ENCODE measurements at places on chromosomes 1 and 21.

DNA sequence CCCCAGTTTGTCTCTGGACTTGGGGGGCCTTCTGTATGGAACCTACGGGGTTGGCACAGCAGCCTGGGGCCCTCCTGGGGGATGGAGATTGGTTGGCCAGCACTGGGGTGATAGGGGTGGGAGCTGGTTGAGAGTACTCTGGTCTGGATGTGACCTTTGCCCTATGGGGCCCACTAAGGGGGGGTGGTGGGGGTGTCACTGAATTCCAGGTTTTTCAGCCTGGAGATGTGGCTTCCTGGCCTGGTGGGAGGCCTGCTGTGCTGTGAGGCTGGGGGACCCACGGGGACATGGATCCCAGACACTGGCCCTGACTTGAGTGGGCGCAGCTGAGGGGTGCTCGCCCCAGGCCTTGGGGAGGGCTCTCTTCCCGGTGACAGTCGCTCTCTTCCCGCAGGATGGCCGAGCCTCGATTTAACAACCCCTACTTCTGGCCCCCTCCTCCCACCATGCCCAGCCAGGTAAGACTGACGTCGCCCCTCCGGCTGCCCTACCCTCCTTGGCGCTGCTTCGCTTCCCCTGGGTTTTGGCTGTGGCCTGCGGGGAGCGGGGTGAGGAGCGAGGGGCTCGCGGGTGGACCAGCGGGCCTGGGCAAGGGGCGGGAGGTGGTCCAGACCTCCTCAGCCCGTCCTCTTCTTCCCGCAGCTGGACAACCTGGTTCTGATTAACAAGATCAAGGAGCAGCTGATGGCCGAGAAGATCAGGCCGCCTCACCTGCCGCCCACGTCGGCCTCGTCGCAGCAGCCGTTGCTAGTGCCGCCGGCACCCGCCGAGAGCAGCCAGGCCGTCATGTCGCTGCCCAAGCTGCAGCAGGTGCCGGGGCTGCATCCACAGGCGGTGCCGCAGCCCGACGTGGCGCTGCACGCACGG lies 19.6 kb downstream of the ZNF362 start:
- DNase-seq = no peak

DNA sequence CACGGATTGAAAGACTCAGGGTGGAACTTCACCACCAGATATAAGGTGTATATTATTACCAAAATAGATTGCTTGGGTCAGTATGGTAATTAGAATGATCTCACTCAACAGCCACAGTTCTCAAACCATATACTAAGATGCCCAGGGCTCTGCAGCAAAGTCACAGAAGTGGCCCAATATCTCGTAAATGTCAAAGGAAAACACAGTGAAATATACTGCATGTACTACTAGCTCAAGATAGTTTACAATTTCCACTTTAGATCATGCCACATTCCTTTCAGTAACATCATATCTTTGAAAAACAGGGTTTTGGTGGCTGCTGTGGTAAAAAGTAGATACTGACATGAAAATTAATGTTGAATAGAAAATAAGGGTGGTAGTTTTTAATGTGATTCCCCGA lies 180.3 kb upstream of the ATP1B1 start:
- DNase-seq = no peak

DNA sequence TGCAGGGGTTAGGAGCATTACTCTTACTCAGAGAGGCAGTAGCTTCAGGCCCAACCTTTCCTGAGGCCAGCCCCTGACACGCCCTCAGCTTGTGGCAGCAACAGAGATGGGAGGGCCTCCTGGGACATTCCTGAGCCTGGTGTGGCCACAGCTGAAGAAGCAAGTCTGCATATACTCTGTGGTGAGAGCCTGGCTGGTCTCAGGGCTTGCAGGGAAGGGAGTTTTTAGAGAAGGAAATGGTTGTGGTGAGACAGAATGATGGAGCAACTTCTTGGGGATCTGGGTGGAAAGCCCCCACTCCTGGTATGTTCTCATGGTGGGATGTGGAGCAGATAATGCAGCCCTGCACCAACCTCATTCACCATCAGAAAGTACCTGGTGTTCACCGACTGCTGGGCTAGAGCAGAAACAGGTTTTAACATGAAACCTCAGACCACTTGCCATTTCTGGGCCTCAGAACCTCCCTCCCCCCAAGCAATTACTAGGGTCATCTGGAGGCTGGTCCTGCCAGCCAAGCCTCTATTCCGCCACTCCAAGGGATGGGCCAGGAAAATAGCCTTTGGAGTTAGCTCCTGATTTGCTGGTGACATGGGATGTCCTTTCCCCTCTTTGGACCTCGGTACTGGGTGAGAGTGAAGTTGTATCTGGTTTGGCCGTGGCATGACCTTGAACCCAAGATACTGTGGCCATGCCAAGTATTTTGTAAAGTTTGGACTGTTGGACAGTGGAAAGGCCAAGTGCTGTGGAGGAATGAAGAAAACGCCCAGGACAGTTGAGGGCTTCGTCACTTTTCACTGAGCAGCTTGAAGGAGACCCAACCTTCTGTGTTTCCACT lies 28.1 kb upstream of the RNF19B start:
- DNase-seq = peak; percentile 66

- no peak for DNase-seq
These were observed 8.8 kb upstream of the PIGC start for GRCh38 chr1:172452536-172453152.

DNA sequence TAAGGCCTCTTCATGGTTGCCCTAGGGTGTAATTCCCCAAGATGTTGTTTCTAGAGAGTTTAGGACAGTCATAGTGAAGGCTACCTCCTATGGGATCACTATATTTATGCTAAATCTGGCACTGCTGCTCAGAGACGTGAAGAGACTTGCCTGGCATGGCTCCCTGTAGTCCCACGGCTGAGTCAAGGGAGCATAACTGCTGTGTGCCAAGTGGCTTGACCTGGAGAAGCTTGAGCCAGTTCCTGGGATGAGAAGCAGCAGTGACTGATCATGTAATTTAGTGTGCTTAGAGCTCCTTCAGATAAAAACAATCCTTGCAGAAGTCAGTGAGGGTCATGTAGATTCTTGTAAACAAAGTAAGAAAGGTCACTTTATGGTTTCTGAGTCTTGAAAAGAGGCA lies 68.9 kb upstream of the TSPAN2 start:
- DNase-seq = no peak

DNA sequence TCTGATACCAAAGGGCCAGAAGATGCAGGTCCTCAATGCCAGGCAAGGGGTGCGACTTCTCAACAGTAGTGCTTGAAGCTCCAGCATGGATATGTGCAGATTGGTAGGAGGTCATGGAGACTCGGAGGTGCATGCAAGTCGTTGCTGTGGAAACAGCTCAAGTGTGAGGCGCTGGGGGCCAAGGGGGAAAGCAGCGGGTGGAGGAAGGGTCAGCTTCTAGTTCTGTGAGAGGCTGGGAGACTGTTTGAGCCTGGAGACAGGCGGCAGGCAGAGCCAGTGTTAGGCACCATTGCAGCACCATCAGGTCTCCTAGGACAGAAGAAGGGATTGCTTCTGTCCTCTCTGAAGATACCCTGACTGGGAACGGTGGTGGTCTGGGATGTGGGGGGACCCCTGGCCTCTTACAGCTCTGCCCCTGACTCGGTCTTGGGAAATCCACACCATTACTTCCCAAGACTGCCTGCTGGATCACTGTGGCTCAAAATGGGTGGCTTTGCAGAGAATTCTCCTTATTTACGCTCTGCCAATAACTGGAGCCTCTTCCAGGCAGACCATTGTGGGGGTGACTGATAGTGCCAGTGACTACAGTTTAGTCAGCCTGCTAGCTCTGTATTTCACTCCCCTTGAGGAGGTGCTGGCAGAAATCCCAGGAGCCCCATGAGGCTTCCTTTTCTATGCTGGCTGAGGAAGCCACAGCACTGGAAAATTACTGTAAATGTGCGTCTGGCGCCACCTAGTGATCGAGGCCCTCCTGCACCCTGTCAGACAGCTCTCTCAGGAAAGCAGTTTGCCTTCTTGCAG lies 46.3 kb upstream of the VANGL1 start:
- peak; percentile 76 for DNase-seq

- no peak for DNase-seq
These were observed 20.4 kb upstream of the HPDL start for GRCh38 chr1:45306319-45306718.

GRCh38 chr1:48875552-48876329 lies 99.0 kb upstream of the BEND5 start:
- no peak for DNase-seq

DNA sequence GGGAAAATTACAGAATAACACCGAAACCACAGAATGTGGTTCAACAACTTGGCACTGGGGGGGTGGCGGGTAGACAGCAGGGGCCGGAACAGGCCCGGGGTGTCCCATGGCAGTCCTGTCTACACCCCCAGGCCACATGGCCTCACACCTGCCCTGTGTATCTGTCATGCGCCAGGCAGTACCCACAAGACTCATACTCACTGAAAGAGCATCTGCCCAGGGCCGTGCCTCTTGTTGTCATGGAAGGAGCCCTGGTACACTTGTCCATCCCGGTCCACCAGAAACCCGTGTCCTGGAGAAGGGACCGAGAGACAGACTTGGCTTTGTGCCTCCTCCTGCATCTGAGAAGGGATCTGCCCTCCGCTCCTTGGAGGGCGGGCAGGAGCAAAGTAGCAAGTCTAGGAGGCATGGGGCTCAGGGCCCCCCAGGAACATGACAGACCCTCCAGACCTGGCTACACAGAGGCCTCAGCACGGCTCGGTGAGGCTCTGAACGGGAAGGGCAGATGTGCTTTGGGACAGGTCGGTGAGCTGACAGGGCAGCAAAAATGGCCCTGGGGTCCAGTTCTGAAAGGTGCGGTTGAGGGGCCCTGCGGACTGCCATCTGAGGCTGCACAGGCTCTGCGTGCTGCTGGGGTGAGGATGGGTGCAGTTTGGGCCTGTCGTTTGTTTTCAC lies 5.6 kb downstream of the MORN1 start:
- no peak for DNase-seq

DNA sequence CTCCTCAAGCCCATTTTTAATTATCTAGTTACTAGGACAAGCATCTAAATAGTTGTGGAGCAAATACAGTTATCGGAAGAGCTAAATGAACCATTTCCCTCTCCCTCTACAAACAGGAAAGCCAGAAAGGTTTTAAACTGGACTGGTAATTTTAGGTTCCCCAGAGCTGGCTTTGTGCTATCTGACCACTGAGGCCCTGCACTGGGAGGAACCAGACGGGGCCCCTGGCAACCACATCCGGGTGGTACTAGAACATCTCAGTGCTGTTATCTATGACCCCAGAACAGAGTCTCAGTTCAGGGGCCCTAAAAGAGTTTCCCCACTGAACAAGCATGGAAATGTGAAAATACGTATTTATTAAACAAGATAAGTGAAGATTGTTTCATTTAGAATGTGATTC lies 7.7 kb upstream of the RSPH1 start:
- no peak for DNase-seq

DNA sequence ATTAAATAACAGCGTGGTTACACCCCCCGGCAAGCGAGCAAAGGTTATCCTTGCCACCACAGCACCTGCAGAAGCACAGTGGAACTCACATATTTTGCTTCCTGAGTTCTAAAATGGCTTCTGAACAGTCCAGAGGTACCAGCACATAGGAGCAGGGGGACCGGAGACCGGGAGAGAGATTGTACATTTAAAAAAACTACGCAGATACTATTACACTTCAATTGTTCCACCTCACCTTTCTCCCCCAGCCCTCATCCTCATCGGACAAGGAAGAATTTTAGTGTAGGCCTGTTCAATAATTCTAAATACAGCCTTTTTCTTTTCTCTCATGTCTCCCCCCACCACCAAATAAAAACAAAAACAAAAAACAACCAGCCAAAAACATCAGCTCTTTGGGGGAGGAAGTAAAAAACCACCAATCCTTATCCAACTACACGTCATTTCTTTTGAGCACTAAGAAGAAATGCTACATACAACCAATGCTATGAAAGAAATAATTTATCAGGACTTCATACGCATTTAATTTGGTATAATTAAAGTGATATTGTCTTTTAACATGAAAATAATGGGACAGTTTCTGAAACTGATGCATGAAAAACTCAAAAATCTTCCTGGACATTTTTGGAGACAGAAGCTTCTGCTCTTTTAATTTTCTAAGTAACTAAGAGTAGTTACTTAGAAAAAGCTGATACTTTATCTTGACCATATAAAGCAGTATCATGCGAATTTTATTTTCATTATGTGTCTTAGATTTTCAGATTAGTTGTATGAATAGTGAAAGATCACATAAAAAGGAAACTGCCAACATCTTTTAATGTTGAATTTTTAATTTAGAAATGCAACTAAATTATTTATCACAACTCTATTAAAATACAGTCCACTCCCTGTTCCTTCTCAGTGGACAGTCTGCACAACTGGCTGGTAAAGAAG lies 9.1 kb downstream of the CDKN2C start:
- DNase-seq = no peak

DNA sequence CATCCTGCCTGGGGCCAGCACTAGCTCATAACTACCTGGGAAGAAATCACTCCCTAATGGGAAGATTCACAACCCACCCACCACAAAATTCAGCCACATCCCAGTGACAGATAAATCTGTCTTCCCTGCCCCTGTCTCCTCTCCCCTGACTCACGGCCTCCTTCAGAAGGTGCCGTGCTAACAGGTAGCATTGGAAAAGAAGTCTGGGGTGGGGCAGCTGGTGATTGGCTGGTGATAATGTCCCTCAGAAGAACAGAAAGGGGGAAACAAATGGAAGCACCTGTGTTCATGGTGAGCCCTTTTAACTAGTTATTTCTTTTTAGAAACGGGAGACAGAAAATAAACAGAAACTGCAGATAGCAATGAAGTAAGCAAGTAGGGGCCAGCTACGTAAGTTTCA lies 29.1 kb downstream of the ITPKB start:
- DNase-seq = no peak

DNA sequence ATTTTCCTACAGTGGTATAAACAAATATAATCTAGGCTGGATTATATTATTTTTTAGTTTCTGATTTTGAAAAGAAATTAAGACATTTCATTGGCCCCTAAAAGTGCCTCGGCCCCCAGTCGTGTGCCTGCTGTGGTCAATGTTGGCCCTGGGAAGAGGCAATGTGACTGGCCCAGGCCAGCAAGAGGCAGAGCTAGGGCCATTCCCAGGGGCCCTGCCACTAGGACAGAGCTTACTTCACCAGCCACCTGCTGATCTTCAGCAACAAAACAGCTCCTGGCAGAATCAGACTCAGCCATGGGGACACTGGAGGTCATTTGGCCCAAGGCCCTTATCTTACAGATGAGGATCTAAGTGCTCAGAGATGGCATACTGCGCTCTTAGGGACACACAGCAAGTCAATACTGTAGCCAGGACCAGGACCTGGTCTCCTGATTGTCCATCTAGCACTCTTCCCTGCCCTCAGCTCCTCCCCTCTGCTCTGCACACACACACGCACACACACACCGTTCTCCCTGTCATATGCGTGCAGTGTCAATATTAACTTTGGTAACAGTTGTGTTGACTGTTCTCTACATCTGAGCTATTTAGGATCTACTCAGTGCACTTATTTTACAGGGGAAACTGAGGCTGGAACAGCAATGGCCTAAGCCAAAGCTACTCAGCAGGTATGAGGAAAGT lies 16.6 kb upstream of the KLHDC7A start:
- no peak for DNase-seq
